ENCODE measurements at places on chromosomes 5 and 9.

DNA sequence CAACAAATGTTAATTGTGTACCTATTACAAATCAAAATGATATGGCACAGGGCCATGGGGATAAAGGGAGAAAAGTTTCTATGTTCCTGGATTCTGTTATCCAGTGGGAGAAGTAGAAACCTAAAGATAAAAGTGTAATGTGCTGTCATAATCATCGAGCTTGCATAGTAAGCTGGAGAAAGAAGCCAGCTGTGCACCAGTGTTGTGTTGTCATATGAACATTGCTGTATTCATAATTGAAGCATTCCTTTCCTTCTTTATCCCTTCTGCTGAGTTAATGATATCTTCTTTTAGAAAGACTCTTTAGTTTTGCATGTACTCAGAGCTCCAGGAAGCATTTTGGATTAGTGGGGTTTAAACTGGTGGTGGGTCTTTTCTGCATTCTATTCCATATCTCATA is 39.5 kb downstream of the NTRK2 start:
- DNase-seq, result no peak

DNA sequence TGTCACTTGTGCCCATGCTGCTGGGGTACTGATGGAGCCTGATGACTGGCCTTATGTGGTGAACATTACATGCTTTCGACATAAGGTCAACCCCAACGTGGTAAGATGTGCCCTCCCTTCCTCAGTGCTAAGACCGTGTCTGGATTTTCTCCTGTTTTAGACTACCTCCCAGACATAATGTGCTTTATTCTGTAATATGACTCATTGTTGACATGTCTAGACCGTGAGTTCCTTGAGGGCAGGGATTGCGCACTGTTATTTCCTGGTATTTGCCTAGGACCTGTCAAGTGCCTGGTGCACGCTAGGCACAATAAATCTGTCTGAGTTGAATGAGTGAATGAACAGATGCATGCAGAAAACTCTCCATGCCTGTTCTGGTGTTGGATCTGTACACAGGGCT is 346.0 kb downstream of the KDM4C start:
- no peak for DNase-seq

DNA sequence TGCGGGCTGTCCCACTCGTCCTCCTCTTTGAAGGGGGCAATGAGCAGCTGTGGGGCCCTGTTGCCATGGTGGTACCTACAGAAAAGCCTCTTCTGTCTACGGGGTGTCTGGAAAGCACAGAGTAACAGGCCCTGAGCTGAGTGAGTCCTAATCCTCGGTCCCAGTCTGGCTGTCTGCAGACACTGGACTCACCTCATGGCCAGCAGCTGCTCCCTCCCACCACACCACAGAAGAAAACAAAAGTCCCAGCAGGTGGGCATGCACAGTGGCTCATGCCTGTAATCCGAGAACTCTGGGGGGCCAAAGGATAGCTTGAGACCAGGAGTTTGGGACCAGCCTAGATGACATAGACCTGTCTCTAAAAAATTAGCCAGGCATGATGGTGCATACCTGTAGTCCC is 19.9 kb downstream of the P4HA2 start:
- DNase-seq, result no peak

- no peak for DNase-seq
Observed at GRCh38 chr5:118557251-118557661, 431.1 kb downstream of the DTWD2 start.

Measured in Caki2 (cell line).